ENCODE measurements at places on chromosomes 2 and 18.

- DNase-seq, result no peak
Observed at GRCh38 chr2:110747522-110748488, 15.4 kb downstream of the ACOXL start.

GRCh38 chr2:19847486-19847885 is 54.3 kb downstream of the TTC32 start:
- no peak for DNase-seq

DNA sequence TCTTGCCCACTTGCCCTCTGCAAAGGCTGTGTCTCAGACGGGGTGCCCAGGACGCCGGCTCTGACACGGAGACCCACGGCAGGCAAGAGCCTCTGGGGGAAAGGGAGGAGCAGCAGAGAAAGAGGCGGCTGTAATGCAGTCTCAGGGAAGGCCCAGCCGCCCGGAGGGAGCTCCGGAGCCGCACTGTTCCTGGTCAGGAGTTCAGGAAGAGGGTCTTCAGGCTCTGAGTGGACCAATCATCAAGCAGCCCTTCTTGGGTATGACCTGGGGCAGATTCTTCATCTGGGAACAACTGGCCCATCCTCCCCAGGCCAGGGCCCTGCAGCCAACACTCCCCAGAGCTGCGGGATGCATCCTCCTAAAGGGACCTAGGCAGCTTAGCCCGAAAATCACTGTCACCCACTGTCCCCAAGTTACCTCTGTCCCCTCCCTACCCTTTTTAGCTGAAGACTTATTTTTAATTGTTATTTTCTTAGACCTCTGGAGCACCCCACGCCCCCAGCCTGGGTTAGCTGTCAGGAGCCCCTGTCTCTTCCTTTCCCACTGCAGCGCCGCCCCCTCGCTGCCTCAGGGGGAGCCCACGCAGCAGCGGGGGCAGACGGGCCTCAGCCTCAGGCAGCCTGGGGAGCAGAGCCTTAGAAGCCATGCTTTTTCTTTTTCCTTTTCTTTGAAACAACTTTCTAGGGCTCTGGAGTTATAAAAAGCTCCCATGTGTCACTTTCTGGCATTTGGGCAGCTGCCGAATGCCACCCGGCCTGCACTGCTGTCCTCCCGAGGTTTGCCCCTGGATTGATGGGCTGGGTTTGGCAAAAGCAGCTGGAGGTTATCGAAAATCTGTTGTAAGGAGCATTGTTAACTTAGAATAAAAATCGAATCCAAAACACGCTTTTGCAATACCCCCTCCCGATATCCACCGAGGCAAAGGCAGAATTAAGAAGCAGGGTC is 644 bp upstream of the NEU2 start:
- DNase-seq, result no peak

- DNase-seq, result no peak
Observed at GRCh38 chr2:63738019-63738418, 103.7 kb upstream of the UGP2 start.

DNA sequence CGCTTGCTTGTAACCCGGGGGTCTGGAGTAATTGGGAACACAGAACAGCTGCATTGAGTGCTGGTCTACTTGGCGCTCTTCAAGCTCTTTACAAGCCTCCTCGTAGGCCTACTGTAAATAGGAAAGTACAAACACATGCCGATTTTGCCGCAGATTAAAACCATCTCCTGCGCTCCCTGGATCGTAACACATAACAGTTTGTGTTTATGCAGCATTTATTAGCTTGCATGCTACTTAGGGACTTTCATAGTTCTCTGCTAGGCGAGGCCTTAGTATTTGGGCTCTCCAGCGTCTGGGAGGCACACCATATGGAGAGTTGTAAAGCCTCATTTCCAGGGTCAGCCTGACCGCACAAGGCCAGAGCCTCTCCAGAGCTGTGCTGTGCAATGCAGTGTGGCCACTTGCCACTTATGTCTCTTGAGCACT is 84.0 kb upstream of the HAAO start:
- no peak for DNase-seq

DNA sequence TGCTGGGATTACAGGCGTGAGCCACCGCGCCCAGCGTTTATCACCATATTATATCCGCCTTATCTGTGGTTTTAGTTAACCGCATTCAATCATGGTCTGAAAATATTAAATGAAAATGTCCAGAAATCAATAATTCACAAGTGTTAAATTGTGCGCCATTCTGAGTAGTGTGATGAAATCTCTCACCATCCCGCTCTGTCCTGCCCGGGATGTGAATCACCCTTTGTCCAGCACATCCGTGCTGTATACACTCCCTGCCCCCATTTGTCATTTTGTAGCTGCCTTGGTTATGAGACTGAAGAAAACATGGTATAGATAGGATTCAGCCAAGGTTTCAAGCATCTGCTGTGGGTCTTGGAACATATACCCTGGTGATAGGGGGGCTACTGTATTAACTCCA is 70.7 kb downstream of the TIMM21 start:
- no peak for DNase-seq

DNA sequence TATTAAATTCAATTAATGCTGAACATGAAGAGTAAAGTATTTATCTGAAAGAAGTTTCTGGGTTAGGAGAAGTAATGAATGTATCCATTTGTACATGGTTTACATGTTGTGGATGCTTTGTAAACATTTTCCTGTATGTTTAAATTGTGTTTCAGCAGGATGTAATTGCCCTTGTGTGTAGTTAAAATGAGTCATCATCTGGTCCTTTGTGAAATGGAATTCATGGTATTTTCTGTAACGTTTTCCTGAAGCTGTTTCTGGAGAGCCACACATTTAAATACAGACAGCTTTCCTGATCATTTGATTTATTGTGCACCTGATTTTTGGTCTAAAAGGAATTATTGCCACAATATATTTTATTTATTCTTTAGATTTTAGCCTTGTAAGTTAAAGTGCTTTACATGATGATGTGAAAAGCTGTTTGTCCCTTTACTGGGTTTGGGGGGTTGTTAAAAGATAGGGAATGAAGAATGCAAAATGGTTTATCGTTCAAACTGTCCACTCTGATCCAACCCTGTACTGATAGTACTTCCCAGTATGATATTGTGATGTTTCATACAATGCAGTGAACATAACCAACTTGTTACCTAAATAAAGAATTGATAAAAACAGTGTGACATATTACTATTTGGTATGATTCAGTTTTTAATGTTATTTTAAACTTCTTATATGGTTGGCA is 41.7 kb upstream of the SLC3A1 start:
- DNase-seq, result no peak

GRCh38 chr2:45782986-45783385 is 131.5 kb downstream of the PRKCE start:
- DNase-seq, result no peak

- DNase-seq, result no peak
Observed at GRCh38 chr2:118387509-118387908, 299.2 kb downstream of the INSIG2 start.

DNA sequence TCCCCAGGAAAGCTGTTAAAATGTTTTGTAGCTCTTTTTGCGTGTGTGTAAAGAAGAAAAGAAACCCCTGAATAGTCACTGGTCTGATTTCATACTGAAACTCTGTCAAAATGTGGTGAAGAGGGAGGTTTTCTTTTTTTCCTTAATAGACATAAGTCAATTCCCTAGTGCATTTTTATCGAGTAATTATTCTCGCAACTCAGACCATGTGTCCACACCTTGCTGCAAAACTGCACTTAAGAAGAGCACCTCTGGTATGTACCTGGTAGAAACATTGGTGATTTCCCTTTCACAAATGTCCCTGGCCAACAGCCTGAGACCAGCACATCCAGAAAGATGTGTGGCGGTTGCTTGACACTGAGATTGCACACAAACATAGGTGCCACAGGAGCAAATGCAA is 159.9 kb downstream of the ZNF521 start:
- no peak for DNase-seq

DNA sequence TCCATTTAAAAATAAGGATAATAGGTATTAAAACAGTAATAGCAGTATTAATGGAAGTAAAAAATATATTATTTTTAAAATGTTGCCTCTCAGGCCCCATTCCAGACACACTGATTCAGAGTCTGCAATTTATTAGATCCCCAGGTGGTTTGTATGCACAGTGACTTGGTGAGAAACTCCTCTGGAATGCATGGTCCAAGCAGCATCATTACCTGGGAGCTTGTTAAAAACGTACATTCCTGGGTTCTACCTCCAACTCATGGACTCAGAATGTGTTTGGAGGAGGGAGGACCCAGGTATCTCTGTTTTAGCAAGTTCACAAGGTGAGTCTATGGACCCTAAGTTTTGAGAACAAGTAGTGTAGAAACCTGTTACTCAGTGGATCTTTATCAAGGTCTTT is 95.6 kb downstream of the ITGA4 start:
- no peak for DNase-seq

- no peak for DNase-seq
Observed at GRCh38 chr2:221429741-221430491, 142.2 kb downstream of the EPHA4 start.

DNA sequence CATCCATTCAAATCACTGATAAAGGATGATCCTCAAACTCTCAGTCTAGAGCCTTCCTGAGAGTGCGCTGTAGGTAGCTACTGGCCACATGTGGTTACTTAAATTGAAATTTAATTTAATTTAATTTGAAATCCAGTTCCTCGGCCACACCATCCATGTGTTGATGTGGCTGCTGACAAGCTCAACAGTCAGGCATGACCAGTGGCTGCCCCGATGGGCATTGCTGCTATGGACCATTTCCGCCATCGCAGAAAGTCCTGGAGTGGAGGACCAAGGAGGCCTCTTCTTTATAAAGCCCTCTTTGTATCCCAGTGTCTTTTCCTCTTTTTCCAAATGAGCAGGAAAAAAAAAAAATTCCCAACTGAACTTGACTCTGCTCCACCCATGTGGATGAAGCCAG is 100.6 kb downstream of the HDAC4 start:
- DNase-seq, result no peak

- peak; percentile 31 for DNase-seq
Observed at GRCh38 chr2:26172189-26172870, 558 bp upstream of the GAREM2 start.

GRCh38 chr2:158923180-158923594 is 45.3 kb upstream of the TANC1 start:
- DNase-seq, result no peak

GRCh38 chr2:233519787-233520611 is 46.6 kb downstream of the USP40 start:
- DNase-seq, result no peak

- peak; percentile 6 for DNase-seq
Observed at GRCh38 chr2:133247631-133248030, 320.6 kb downstream of the NCKAP5 start.

GRCh38 chr2:172172513-172173173 is 69.9 kb upstream of the DLX2 start:
- peak; percentile 89 for DNase-seq

- no peak for DNase-seq
Observed at GRCh38 chr2:30073523-30073922, 73.3 kb upstream of the YPEL5 start.

DNA sequence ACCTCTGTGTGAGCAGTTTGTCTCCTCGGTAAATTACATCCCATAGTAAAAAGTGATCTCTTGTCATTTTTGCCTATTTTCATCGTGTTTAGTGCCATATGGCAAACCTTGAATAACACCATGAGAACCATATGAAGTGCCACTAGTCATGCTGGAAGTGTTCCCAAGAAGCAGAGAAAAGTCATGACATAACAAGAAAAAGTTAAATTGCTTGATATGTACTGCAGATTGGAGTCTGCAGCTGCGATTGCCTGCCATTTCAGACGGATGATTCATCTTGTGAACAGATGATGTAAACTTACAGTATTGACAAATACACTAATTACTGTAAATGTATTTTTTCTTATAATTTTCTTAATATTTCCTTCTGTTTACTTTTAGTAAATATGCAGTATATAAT is 846.7 kb downstream of the BCL11A start:
- no peak for DNase-seq

GRCh38 chr2:99697811-99698568 is 208.2 kb upstream of the REV1 start:
- DNase-seq, result no peak

DNA sequence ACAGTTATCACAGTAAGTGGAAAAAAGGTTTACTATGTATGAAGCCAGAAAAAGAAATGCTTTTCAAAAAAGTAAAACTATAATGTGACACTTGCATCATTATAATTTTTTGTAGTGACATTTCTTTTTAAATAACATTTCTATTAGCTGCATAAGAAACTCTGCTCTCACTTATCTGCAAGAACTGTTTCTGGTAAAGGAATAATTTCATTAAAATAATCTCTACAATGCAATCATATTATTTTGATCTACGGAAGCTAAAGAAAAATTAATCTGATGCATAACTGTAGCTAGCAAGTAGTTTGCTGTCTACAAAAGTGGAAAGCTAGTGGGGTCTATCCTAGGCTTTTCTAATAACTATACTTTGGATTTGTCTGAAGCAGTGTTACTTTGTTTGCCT is 50.1 kb downstream of the PGAP1 start:
- no peak for DNase-seq

- DNase-seq, result no peak
Observed at GRCh38 chr2:30368258-30368657, 78.8 kb upstream of the LCLAT1 start.

DNA sequence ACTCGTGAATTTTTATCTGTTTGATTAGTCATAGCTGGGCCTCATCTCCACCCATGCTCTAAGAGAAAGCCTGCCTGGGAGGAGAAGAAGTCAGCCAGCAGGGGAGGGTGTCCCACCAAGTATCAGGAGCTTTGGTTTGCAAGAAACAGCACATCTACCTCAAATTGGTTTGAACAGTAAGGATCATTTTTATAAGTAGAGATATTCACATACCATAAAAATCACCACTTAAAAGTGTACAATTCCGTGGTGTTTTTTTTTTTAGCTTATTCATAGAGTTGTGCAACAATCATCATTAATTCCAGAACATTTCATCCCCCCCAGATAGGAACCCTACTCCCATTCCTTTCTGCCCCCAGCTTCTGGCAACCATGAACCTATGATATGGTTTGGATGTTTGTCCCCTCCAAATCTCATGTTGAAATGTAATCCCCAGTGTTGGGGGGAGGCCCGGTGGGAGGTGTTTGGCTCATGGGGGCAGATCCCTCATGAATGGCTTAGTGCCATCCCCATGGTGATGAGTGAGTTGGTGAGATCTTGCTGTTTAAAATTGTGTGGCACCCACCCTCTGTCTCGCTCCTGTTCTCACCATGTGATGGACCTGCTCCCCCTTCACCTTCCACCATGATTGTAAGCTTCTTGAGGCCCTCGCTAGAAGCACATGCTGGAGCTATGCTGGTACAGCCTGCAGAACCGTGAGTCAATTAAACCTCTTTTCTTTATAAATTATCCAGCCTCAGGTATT is 36.2 kb upstream of the HS6ST1 start:
- peak; percentile 55 for DNase-seq

- DNase-seq, result no peak
Observed at GRCh38 chr2:134413430-134413829, 159.6 kb downstream of the MGAT5 start.

GRCh38 chr18:5646739-5647138 is 102.9 kb upstream of the EPB41L3 start:
- no peak for DNase-seq
